ENCODE measurements at places on chromosomes 2 and 18. TPM values are rescaled to one million over a fixed set of nuclear protein-coding genes. Genes with fewer than 3 reads are reported as not detected.

The ZNF396 gene
- 5.0 TPM for total RNA-seq

The MPP4 gene
- total RNA-seq: 0.26 TPM

The INHBB gene
- not detected for total RNA-seq

The FAHD2A gene
- 25.9 TPM for total RNA-seq

The CYRIA gene
- 10.2 TPM for total RNA-seq

The ECEL1 gene
- not detected for total RNA-seq

The RBM44 gene
- total RNA-seq: 0.17 TPM
